ENCODE measurements at places on chromosomes 11 and 22.

DNA sequence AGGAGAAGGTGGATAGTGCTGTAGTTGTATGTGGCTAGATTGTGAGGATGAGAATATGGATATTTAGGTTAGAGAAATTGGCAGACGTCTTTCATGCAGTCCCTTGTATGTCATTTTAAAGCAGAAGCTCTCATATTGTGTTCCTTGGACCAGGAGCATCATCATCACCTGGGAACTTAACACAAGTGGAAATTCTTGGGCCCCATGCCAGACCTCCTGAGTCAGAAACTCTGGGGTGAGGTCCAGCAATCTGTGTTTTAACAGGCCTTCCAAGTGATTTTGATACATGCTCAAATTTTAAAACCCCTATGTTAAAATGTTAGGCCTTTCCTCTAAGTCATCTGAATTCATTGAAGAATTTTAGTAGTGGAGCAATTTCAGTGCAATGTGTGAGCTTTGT lies 34.8 kb downstream of the JHY start:
- no peak for DNase-seq

DNA sequence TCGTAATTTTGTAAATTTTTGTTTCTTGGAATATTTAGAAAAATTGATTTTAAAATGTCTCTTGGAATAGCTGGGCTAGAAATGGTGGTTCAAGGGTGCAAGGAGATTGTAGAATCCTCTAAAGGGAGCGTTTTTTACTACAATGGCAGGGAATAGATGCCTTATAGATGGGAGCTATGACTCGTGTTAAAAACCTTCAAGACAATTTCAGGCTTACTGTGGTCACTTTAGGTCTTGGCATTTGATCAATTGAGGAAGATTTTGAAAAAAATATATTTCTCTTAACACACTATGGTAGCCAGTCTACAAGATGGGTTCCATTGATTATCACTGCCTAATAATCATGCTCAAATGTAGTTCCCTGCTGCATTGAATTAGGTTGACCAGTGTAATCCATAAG lies 25.0 kb downstream of the METTL15 start:
- no peak for DNase-seq

- no peak for DNase-seq
Measured at GRCh38 chr11:15367695-15368094, 253.0 kb downstream of the INSC start.

GRCh38 chr11:2590965-2591754 lies 108.6 kb downstream of the KCNQ1OT1 start:
- DNase-seq, result no peak

DNA sequence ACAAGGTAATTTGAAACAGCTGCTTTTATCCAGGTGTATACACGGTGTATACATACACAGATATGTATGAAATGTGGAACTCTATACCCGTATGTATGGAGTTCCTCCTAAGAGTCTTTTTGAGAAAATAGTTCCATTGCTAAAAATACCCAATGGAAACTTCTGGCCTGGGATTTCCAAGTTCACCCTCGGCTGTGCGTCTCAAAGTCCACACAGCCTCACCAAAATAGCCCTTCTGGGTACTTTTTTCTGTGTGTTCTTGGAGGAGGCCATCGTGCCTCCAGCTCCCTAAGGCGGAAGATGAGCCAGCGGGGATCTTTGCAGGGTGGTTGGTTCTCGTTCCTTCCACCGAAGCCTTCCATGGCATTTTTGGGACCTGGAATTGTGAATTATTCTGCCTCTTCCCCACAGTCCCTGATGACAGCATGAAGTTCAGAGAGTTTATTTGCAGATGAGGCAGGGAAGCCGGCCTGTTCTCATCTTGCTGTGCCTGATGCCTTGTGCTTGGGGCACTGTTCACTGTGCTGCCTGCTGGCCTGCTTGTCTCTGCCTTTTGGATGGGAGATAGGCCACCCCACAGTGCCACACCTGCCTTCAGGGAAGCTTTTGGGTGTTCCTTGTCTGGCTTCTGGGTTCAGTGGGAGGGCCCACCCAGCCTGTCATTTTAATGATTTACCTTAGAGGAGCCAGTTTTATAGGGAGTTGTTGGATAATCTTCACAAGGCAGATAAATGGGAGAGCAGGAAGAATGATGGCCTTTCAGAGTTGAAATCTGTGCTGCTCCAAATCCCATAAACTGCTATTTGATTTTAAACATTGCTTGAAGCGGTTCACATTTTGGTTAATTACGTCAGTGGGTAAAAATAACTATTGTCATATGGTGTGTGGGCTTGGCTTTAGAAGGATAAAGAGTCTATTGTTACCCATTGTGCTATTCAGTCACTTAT lies 112.7 kb upstream of the OR4B1 start:
- no peak for DNase-seq

DNA sequence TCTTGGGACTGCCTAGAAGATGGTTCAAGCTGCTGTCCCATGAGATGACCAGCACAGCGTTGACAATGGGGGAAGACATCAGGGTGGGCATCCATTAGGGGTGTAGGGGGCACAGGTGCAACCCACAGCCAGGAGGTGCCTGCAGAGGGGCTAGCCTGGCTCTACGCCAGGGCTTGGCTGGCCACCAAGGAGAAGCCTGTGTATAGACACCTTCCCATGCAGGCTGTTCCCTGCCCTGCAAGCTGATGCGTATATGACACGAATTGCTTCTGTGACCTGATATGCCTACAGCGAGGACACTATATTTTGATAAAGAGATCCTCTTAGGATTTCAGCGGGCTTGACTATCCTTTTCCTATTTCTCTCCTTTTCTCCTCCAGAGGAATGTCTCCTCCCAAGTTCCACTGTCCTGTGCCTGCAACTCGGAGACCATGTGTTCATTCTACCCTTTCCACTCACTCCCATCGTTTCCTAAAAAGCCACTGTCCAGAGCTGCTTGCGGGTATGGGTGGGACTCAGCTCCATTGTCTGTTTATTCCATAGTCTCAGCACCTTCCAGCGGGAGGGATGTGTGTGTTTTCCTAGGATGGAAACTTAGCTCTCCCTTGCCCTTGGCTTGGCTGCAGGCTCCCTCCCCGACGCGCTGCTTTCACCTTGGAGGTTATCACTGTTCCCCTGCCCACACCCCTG lies 56.1 kb downstream of the ST14 start:
- DNase-seq, result no peak
